ENCODE measurements at places on chromosomes 7 and 10.

DNA sequence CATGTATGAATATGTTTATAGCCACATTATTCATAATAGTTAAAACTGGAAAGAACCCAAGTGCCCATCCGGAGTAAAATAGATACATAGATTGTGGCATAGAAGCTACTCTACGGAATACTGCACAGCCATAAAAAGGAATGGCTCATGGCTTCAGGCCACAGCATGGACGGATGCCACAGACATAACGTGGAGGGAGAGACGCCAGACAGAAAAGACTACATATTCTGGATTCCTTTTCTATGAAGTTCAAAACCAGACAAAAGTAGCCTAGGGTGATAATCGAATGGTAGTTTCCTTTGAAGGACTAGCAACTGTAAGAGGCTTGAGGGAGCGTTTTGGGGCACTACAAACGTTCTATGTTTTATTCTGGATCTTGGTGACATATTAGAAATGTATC is 58.9 kb upstream of the FOXI2 start:
- no peak for DNase-seq

GRCh38 chr7:94274828-94275227 is 119.9 kb upstream of the COL1A2 start:
- no peak for DNase-seq

DNA sequence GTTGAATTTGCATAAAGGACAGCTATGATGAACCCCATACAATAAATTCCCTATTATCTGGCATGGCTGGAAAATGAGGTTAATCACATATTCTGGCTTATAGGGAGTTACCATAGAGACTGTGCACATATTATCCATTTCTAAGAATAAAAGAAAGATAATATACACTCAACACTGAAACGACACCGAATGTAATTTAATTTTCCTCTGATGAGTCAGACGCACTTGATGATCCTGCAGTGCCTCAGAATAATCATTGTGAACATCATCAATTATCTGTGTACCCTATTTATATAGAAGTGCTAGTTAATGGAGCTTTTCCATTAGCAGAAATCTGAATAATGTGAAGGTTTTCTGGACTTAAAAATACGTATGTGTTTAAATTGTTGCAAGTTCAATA is 60.2 kb downstream of the SGCE start:
- no peak for DNase-seq

- DNase-seq, result no peak
Observed at GRCh38 chr10:82252081-82252480, 377.1 kb downstream of the NRG3 start.

DNA sequence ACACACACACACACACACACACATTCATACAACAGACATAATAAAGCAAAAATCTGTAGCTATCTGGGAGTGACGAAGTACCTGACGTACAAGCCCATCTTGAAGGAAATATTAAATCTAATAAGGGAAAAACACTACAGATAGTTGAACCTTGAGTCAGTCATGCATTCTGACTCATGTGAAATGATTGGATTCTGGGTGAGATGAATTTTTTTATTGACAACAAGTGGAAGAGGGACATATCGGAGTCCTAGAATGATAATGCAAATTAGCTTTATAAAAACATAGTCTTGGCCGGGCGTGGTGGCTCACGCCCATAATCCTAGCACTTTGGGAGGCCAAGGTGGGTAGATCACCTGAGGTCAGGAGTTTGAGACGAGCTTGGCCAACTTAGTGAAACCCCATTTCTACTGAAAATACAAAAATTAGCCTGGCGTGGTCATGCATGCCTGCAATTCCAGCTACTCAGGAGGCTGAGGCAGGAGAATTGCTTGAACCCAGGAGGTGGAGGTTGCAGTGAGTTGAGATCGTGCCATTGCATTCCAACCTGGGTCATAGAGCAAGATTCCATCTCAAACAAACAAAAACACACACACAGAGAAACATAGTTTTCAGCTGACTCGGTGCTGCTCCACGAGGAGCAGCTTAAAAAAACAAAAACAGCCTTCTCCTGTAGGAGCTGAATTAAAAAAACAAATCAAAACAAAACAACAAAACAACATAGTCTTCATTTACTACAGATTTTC is 154.4 kb upstream of the MKLN1 start:
- DNase-seq, result no peak

- no peak for DNase-seq
Observed at GRCh38 chr10:24519950-24520349, 203.7 kb downstream of the ARHGAP21 start.

GRCh38 chr7:123712619-123713018 is 36.2 kb downstream of the WASL start:
- DNase-seq, result no peak

- no peak for DNase-seq
Observed at GRCh38 chr10:64102916-64103315, 581.7 kb downstream of the REEP3 start.

DNA sequence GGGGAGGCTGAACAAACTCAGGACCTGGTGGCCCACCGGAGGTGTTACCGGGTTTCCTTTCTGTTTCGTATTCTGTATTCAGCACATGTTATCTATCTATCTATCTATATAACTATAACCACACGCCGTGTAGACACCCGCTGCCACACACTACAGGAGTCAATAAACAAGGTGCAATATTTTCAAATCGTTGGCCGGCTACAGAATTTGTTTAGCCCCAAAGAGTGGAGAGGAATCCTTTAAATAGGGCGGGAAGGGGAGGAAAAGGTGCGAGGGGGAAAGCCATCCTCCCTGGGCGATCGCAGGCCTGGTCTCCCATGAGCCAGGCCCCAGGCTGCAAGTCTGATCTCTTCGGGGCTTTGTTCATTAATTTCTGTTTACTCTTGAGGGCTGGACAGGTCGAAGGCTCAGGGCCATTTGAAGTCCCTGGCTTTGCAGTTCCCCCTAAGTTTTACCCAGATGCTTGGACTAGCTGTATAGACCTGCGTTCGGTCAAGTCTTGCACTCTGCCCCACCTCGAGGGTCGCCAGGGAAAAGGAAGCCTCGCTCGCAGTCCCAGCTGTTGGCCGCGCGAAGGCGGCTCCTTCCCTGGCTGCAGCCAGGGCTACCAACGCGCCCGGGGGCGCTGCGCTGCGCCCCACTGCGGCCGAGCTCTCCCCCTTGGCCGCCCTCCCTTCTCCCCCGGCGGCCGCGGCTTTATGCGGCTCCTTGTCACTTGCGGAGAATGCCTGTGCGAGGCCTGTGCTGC is 3.8 kb downstream of the NKX2-3 start:
- DNase-seq, result no peak

DNA sequence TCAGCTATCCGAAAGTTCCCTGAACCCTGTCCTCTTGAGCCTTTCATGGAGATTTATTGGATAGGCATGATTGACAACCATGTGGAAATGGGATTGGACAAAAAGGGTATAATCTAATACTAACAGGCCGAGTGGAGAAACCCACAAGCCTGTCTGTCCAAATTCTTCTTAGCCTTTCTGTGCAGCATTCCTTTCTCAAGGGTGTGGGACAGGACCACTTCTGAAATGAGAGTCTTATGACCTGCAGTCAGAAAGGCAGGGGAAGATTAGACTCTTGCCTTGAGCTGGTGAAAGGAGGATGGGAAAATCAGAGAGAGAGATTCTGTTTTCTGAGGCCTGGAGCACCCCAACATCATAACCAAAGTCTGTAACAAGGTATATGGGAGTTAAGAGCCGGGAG is 85.5 kb downstream of the MAPK8 start:
- DNase-seq, result no peak

- no peak for DNase-seq
Observed at GRCh38 chr10:16717622-16718395, 99.4 kb downstream of the RSU1 start.

GRCh38 chr10:21514818-21515351 is 10.6 kb downstream of the SKIDA1 start:
- DNase-seq, result no peak

GRCh38 chr10:1148855-1149605 is 92.8 kb downstream of the WDR37 start:
- no peak for DNase-seq

DNA sequence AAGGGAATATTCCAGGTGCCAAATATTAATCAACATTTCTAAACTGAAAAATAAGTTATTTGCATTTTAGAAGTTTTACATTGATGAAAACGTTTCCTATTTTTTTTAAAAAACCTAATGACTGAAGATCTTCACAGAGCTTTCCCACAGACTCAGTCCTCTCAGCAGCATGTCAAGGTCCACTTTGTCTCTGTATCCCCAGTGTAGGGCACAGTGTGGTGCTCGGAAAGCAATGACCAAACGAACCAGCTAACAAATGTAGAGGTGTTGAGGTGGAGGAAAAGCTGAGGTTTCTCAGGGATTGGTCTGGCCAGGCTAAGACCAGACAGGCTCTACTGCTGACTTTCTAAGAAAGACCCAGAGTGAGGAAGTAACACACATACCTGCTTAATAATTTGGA is 202.2 kb upstream of the CDCA7L start:
- no peak for DNase-seq

GRCh38 chr7:24762771-24763170 is 5.5 kb upstream of the GSDME start:
- no peak for DNase-seq

- DNase-seq, result no peak
Observed at GRCh38 chr7:3767917-3768777, 467.1 kb downstream of the SDK1 start.

- DNase-seq, result peak; percentile 60
Observed at GRCh38 chr10:3852147-3852904, 67.3 kb upstream of the KLF6 start.

- no peak for DNase-seq
Observed at GRCh38 chr10:89019569-89020327, 29.1 kb downstream of the FAS start.

DNA sequence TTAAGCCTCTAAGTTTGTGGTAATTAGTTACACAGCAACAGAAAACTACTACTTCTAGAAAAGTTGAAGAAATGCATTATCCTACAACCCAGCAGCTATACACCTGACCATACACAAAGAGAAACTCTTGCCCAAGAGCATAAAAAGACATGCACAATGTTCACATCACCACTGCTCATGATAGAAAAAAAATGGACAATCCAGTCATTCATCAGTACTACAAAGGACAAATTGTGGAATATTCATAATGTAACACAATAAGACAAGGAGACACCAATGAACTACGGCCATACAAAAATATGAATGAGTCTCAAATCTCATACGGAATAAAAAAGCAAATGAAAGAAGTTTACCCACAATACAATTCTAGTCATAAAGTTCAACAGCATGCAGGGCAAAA is 87.4 kb downstream of the ZFAND4 start:
- DNase-seq, result no peak

GRCh38 chr10:33661580-33662336 is 327.3 kb upstream of the NRP1 start:
- no peak for DNase-seq

DNA sequence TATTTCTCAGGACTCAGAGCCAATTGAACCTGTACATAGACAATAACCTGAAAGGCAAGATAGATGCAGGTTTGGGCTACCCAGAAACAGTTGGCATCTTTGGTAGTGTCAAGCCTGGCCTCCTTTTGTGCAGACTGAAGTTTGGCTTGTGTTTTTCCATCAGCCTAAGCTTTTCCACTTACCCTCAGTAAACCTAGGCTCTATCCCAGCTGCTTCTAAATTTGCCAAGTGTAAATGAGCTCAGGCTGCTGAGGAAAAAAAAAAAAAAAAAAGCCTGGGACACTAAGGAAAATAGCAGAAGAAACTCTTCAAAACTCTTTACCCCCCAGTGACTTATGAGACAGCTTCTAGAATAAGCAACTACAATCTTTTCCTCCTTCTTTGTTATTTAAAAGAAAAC is 316.3 kb upstream of the SORCS1 start:
- no peak for DNase-seq

DNA sequence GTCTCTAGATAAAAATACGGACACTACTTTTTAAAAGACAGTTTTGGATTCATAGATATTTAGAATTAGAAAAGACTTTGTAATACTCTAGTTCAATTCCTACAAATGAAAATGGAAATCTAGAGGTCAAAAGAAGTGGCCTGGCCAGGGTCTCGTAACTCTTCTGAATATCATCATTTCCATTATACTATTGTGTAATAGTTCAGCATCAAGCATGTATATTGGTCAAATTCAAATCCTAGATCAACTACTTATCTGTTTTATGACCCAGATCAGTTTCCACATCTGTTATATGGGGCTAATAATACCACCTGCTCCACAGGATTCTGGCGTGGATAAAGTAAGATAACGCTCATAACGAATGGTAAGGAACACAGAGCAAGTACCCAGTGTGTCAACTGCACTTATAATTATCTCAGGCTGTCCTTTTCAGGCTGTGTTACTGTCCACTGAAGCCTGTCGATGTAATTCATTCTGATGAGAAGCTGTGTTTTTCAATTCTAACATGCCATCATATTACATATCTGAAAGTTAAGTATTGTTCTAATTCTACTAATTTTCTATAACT is 54.3 kb downstream of the ARHGAP21 start:
- no peak for DNase-seq

GRCh38 chr7:112806156-112806555 is 16.0 kb upstream of the TMEM168 start:
- DNase-seq, result no peak

GRCh38 chr10:112376396-112376790 is 2.5 kb downstream of the ACSL5 start:
- DNase-seq, result no peak

DNA sequence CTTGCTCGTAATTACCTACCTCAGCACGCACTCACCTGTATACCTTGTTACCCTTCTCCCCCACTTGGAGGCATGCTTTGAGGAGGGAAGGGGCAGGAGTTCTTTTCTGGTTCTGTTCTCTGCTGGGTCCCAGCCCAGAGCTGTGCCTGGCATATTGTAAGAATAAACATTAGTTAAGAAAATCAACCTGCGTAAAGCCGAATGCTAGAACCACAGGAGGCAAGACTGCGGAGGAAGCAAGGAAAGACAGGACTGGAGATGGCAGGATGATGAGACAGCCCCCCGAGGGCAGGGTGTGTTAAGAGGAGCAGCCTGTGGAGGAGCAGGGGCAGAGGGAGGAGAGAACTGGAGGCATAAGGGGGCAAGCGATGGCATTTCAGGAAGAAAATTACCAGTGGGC is 9.5 kb downstream of the C10orf53 start:
- DNase-seq, result no peak

DNA sequence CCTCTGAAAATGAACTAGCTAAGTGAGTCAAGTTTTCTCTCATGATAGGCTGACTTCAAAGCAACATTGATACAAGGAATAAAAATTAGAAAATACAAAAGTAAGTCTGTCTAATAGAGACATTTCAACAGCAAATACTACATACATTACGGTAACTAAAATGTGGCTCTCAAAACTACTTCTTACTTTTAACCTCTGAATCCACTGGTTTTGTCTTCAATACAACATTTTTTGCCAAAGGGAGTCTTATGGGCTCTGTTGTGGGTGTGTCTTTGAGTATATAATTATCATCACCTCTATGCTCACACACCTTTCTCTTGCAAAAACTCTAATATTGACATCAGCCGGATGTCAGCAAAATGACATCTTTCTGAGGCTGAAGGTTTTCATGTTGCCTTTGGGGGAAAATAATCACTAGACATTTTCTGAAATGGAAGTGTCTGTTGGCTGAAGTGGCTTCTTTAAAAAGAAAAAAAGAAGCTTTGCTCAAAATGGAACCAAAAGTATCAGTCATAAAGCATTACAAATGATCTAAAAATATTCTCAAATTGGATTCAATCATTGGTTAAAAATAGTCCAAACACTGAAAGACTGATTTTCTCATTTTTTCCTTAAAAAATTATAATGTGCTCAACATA is 41.8 kb upstream of the FAM133B start:
- no peak for DNase-seq

- DNase-seq, result no peak
Observed at GRCh38 chr7:98930464-98930863, 52.1 kb downstream of the TRRAP start.
